Cortex of kidney (tissue), 1 donor: ENCODE measurements at places on chromosomes 12 and 14.

GRCh38 chr14:61047021-61047420 is 66.0 kb downstream of the SLC38A6 start:
- no peak for DNase-seq

DNA sequence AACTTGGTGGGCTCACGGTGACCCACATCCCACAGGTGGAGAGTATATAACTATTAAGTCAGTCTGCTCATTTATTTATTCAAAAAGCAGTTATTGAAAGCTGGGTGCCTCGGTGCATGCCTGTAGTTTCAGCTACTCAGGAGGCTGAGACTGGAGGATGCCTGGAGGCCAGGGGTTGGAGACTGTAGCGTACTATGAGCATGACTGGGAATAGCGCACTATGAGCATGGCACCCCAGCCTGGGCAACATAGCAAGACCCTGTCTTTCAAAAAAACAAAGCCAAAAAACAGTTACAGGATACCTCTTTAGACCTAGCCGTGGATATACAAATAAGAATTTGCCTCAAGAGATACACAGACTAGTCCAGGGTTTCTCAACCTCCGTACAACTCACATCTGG is 139.8 kb downstream of the ZFP36L1 start:
- no peak for DNase-seq

GRCh38 chr14:102377696-102378095 is 15.0 kb downstream of the TECPR2 start:
- DNase-seq = no peak

DNA sequence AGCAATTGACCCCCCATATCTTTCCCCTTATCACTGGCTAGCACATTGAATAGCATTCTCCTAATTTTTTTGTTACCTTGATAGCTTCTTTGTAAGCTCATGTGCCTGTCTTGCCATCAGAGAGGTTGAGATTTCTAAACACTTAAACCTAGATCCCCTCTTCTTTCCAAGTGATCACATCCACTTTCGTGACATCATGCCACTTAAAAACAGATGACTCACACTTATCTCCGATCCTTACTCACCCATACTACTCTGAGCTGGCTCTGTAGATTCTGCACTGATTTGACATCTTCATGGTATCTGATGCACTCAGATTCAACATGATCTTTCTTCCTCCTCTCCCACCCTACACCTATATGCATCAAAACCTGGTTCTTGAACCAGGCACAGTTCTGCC is 10.5 kb downstream of the GPR137C start:
- DNase-seq = no peak

GRCh38 chr12:13208533-13209435 is 12.3 kb downstream of the EMP1 start:
- no peak for DNase-seq

DNA sequence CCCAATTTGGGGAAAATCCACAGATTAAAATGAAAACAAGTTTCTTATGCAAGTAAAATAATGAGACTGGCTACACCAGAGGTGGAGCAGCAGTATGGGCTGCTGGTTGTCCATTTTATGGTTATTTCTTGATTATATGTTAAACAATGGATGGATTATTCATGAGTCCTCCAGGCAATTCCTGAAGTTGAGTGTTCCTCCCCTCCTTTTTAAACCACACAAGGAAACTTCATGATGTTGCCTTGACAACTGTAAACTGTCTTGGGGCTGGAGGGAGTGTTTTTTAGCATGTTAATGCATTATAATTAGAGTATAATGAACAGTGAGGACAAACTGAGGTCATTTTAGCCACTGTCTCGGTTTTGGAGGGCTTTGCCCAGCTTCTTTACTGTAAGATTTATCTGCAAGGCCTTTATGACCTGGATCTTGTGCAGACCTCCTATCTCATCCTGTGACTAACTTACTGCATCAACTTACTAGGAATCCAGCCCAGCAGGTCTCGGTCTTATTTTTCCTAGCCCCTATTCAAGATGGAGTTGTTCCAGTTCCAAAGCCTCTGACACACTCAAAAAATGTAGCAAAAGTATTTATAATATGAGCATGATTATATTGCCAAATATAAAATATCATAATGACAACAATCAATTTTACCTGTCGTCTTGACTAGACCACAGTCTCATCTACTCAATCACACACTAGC is 534.0 kb downstream of the TMEM121 start:
- DNase-seq = no peak
